ENCODE measurements at places on chromosomes 11 and 22.
A peak's percentile ranks its signal among the peaks of the same experiment; 100 is the strongest.

DNA sequence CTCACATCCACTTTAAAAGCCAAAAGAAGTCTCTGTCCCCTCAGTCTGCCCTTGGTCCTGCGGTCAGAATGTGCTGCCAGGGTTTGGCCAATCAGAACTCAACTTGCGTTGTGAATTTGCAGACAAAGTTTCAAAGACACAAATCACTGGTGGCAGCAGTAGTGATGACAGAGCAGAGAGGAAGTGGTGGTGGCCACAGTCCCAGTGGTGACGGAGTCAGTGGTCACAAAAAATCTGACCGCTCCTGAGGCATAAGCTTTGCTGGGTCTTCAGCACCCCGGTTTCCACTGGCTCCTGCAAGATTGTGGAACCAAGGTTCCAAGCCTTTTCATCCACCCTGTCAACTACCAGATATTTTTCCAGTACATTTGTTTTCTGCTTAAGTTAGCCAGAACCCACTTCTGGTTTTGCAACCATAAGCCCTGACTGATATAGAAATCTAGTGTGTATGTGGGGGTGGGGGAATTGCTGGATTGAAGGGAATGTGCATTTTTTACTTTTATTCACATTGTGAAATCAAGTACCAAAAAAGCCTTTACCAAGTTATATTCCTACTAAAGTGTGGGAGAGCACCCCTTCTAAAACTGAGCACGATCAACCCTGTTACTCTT lies 112.3 kb downstream of the TMPRSS5 start:
- no peak for DNase-seq

GRCh38 chr22:30188911-30189310 lies 57.6 kb downstream of the LIF start:
- no peak for DNase-seq

DNA sequence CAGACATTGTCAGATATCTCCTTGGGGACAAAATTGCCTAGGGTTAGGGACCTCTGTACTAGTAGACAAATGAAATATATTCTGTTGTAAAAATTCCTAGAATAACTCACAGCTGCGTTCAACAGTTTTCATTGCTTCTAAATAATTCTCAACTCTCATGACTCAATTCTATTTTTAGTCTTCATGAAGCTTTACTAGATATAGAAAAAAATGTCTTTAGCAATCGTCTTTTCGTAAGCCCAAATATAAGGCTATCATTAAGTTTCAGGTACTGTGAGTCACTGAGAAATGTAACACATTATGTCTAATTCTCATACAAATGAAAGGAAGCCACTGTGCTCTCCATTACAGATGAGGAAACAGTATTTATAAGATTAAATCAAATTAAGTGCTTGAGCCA lies 6.4 kb downstream of the MMP12 start:
- DNase-seq = no peak

DNA sequence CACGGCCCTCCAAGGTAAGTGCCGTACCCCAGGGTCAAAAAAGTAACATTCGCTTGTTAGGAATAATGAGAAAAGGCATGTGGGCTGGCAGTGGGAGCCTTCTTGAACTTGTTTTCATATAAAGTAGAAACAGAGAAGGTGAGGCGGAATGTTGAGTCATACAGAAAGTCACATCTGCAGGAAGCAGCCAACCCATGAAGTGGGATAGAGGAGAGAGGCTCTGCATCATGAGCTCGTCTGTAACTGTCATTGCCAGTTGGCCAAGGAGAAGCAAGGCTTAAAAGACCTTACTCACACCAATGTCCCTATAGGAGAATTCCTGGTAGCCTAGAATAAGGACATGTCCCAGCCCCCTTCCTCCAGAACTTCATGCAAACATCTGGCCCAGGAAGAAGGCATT lies 253.3 kb downstream of the BUD13 start:
- DNase-seq = no peak

DNA sequence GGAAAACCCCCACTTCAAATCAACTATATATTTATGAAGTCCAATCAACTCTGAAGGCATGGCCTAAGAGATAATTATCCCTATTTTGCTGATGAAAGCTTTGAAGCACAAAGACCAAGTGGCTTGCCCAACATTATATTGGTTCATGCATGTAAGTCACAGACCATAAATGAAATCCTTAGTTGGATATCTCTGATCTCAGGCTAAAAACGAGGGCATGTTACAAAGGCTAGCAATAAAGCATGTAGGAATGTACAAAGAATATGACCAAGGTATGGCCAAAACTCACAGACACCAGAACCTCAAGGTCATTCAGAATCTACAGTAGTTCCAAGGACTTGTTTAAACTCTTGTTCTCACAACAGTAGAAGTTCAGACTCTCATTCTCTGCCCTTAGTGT lies 100.2 kb upstream of the SESN3 start:
- no peak for DNase-seq

- no peak for DNase-seq
These were observed 44.6 kb downstream of the PHF21B start for GRCh38 chr22:44965171-44965570.

GRCh38 chr11:24497831-24498230 lies 978 bp downstream of the LUZP2 start:
- DNase-seq = no peak

GRCh38 chr11:36041988-36042611 lies 98.2 kb downstream of the LDLRAD3 start:
- DNase-seq = no peak

DNA sequence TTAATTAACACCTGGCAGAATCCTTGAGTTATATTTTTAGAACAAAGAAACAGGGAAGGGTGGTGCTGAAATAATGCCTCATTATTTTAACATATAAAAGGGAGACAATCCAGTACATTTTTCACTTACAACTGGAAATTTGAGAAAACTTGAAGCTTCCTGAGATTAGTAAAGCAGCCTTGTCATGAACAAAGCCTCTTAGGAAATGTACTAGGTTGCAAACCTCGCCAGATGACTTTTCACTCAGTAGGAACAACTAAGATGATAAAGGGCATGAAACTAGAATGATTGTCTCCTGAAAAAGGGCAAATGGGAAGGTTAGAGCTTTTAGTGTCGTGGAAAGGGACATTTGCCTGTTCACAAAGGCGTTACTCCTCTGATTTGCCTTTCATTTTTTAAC lies 289.6 kb downstream of the ETS1 start:
- no peak for DNase-seq

DNA sequence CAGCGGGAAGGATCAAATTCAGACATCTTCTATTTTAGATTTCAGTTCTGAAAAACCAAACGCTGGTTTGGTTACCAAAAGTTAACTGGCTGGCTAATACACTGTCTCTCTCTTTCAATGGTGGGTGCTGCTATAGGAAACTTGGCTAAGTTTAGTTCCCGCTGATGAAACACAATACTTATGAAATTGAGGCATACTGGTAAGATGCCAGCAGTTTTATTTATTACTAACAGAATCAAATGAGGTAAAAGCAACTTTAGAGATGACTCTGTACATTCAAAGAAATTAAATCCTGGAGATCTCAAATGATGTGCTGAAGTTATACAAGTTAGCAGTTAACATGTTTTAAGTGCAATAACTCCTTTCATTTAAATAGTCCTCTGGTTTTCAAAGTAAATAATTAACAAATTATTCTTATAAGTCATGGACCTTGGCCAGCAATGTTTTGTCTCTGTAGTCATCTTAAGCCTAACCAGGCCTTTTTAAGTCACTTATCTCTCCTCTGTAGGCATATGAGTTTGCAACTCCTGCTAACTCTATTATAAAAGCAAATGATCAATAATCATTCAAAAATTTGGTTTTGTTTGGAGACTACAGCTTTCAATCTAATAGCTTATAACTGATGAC lies 54.8 kb downstream of the PAK1 start:
- DNase-seq = no peak

GRCh38 chr11:118258410-118258809 lies 5.7 kb downstream of the MPZL2 start:
- DNase-seq = no peak

DNA sequence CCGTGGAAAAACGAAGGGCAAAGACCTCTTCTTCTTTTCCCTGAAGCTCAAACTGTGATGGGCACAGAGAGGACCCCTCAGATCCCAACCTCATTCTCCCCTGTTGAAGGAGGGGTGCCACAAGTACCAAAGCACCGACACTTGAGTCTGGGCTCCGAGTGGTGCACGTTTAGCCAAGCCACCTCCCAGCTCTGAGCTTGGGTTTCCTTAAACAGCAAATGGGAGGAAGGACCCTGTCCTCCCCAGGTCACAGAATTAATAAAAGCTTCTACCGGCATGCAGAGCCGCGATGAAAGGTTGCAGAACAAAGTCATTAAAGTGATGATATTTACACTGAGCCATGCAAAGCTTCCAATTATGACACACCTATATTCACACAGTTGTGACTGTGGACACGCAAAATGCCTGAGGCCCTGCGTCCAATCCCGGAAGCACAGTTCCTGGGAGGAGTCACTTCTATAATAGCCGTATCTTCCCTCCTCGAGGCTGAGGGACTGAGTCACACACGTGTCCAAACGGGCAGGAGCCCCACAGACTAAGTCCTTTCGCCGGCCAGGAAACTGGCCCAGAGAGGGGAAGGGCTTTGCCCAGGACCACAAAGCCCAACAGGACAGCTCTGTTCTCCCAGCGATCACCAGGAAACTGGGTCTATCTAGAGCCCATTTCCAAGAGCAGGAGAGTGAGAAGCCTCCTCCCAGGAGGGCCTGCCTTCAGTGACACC lies 922 bp upstream of the CSNK1E start:
- no peak for DNase-seq

DNA sequence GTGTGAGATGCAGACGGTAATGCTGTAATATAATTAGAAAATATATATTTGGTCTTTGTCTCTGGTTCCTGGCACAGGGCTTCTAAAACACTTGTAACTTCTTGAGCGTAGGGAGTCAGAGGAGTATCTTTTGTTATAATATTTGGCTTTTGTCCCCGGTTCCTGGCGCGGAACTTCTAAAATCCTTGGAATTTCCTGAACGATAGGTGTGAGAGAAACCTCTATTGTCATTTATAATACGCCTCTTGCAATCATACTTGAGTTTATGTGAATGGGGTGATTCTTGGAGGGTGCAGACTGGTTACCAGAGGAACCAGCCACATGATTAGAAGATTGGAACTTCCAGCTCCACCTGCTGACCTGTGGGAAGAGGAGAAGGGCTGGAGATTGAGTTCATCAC lies 54.1 kb upstream of the ZBED5 start:
- DNase-seq = no peak

DNA sequence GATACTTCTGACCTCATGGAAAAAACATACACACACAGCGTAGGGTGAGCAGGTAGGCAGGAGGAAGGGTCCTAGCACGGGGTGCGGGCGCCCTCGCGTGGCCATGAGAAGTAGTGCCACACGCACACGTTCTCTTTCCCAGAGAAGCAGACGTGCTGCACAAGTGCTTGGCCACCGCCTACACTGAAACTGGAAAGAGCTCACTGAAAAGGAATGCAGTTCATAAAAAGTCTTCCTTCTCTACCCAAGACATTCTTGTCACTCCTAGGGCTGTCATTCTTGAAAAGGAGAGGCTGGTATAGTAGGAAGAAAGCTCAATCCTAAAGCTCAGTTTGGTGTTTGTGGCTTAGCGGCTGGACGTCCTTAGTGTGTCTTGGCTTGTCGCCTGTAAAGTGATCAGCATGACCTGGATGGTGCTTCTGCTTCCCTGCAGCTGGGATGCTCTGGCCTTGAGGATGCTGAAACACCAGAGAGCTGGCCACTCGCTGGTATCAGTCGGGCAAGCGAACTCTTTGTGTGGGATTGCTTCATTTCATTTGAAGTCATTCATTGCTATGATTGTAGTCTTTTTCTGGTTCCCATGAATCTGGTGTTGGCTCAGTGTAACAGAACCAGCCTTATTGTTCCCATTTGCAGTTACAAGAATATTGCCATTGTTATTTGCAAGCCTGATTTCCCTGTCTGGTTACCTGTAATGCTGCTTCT lies 303.8 kb downstream of the NTM start:
- no peak for DNase-seq

DNA sequence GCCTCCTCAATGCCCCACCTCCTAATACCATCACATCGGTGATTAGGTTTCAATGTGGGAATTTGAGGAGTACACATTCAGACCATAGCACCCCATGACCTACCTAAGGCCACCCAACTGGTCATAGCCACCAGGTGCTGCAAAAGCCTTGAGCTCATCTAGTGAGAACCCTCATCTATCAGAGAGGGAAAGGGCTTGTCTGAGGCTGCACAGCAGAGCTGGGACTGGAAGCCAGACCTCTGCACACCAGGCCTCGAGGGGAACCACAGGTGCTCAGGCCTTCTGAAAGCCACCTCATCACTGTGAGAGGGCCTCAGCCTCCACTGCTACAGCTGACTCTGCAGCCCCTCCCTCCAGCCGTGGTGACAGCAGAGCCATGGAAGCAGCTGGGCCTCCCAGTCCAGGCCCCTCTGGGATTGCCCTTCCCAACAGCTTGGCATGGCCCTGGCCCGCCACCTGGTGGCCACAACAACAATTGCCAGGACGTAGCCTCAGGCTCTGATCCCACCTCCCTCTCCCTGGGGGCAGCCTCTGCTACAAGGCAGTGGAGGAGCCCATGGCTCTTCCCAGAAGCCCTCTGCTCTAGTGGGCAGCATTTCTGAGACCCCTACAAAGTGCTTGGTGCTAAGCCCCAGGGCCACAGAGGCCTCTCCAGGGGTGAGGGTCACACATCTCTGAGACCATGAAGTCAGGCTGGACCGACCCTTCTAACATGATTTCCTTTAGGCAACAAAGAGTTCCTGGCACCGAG lies 41.0 kb upstream of the PRDM11 start:
- peak; percentile 48 for DNase-seq

GRCh38 chr11:134856056-134856971 lies 444.3 kb upstream of the B3GAT1 start:
- DNase-seq = no peak

- no peak for DNase-seq
These were observed 1235.2 kb downstream of the TBC1D22A start for GRCh38 chr22:47997612-47998011.

DNA sequence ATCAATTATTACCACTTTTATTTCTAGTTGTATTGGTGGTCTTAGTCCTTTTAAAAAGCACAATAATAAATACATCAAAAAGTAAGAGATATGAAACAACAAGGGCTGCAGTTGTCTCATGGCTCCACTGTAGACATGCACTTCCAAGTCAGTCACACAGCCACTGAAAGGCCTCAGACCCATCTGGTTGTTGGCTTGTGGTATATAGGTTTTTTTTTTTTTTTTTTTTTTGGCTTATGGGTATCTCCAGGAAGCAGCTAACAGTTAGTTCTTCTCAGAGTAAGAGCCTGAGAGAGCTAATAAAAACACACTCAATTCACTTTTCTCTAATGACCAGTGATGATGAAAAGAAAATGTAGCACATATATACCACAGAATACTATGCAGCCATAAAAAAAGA lies 6.0 kb upstream of the OR52E6 start:
- DNase-seq = no peak

Measured in stimulated activated CD8-positive, alpha-beta memory T cell treated with anti-CD3 and anti-CD28 coated beads, Interleukin-12 subunit alpha, Interleukin-12 subunit beta, amount 100 ng/mL, for 4 hours (primary cell).